GM10248 (cell line): ENCODE measurements at places on chromosomes 7 and 10.
A peak's percentile ranks its signal among the peaks of the same experiment; 100 is the strongest.

- no peak for DNase-seq
These were observed 87.4 kb downstream of the ZNF467 start for GRCh38 chr7:149686011-149686410.

DNA sequence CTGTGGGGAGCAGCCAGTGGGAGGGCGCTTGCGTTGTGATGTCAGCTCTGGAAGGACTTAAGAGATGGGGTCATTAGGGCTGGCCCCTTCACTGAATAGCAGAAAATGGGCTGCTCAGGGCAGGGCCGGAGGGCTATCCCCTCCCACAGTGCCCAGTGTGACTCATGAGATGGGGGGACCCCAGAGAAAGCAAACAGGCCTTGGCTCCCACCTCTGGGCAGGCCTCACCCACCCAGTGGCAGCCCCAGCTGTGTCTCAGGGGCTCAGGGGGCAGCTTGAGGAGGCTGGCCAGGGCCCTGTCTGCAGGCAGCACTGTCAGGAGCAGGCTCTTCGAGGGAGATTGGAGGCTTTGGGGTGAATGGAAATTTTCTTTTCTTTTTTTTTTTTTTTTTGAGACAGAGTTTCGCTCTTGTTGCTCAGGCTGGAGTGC, 168.3 kb downstream of the SLIT1 start:
- DNase-seq = no peak

- no peak for DNase-seq
These were observed 123.1 kb downstream of the DIP2C start for GRCh38 chr10:566241-566885.

DNA sequence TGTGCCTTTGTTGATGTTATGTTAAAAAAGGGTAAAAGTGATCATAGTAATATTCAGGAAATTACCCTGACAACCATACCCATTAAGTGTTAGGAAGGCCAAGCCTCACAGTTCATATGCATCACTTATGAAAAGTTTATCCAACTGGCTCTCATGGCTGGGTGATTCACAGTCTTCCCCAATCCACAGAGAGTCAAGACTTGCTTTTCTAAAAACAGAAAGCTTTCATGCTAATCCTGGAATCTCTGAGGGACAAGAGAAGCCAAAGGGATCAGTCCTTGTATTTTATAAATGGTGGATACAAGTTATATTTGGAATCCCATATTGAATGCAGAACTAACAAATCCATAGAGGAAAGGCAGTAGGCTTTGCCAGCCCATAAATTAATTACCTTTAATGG, 218.3 kb downstream of the JAZF1 start:
- no peak for DNase-seq

GRCh38 chr10:116694927-116695268, 47.5 kb downstream of the HSPA12A start:
- no peak for DNase-seq

GRCh38 chr7:17104419-17104818, 194.0 kb upstream of the AHR start:
- DNase-seq = no peak

DNA sequence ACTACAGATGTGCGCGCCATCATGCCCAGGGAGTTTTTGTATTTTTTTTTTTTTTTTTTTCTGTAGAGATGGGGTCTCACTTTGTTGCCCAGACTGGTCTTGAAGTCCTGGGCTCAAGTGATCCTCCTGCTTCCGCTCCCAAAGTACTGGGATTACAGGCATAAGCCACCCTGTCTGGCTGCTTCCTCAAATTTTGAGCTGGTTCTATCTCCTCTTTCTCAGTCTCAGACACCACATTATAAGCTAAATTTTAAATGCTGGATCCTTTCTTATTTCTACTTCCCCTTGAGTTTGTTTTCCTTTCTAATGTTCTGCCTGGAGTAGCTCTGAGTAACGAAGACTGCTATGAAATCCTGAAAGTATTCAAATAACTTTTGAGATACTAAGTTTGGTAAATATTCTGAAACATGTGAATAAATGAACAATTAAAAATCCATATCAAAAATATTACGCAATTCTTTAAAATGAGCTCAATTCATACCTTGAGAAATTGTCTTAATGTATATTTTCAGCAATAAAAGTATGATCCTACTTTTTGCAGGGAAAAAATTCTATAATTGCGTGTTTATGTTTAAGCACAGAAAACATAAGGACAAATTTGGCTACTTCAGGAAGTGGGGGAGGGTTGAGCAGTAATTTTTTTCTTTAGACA, 15.0 kb downstream of the TCAF1 start:
- no peak for DNase-seq

- no peak for DNase-seq
These were observed 152.8 kb downstream of the SVIL start for GRCh38 chr10:29481906-29482440.

DNA sequence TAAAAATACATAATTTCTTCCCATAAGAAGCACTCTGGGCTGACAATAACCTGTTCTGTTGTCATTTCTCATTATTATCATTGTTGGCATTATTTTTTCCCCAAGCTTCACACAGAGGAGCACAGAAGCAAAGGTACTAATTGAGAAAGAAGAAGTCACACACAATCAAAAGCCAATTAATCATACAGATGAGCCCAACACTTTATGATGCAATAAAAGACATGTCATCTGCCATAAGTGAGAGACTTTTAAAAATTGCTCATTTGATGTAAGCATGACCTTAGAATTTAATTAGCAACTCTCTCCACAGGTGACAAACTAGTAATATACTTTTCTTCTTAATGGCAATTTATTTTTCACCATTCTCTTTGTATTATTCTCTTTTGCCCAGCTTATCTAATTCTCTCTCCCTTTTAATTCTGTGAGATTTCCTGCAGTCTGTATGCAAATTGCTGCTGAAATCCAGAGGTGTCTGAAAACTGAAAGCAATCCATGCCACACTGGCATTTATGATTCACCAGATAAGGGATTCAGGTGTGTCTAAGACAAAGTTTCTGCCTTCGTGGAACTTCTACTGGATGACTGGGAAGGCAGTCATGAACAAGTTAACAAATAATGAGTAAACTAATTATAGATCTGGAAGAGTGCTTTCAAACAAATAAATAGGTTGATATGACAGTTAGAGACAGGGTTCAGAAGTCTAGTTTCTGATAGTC, 203.5 kb downstream of the CHCHD3 start:
- DNase-seq = no peak

GRCh38 chr7:96174812-96175211, 147.1 kb downstream of the SLC25A13 start:
- no peak for DNase-seq

DNA sequence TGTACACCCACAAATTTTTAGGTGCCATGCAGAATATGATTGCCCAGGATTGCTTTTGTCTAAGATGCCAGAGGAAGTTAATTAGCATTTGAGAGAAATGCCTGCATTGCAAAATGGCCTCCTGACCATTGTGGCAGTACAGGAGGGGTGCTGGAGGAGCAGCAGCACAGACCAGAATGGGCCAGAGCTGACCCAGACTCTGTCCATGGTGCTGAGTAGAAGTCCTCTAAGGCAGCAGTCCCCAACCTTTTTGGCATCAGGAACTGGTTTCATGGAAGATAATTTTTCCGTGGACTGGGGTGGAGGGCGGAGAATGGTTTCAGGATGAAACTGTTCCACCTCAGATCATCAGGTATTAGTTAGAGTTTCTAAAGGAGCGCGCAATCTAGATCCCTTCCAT, 217.8 kb upstream of the AGK start:
- no peak for DNase-seq

DNA sequence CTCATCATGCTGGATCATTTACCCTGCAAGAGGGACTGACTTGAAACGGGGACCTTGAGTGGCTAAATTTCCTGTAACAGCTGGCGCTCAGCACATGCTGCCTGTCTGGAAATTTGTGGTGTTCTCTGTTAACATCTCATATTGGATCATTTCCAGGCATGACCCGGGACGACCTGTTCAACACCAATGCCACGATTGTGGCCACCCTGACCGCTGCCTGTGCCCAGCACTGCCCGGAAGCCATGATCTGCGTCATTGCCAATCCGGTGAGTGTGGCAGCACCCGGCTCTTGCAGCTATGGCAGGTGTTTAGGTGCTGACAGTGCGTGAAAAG, 9.9 kb downstream of the MDH2 start:
- DNase-seq = no peak

DNA sequence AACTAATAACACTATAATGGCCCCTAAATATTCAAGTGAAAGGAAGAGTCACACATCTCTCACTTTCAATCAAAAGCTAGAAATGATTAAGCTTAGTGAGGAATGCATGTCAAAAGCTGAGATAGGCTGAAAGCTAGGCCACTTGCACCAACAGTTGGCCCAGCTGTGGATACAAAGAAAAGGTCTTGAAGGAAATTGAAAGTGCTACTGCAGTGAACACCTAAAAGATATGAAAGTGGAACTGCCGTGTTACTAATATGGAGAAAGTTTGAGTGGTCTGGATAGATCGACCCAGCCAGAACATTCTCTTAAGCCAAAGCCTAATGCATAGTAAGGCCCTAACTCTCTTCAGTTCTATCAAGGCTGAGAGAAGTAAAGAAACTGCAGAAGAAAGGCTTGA, 12.1 kb upstream of the SNX13 start:
- DNase-seq = peak; percentile 52

GRCh38 chr10:112755446-112756234, 194.4 kb upstream of the TCF7L2 start:
- no peak for DNase-seq

- DNase-seq = no peak
These were observed 30.4 kb downstream of the VPS50 start for GRCh38 chr7:93262535-93262934.

DNA sequence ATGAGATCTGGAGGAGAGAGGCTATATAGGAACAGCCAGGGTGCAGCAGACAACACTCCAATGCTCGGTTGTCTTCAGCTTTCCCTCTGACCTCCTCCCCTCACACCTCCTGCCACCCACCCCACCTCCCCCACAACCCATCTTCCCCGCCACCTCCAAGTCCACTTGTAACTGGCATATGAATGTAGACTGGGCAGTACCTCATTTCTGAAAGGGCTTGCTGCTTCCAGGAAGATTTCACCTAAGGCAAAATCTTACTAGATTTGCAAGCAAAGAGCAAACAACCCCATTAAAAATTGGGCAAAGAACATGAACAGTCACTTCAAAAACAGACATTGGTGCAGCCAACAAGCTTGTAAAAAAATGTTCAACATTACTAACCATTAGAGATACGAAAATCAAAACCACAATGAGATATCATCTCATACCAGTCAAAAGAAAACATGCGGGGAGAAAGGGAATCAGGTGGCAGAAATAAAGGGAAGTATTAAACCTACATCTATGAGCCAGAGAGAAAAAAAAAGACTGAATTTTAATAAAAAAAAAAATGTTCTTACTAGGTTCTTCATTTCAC, 164.6 kb upstream of the C1GALT1 start:
- no peak for DNase-seq
